ENCODE measurements at places on chromosomes 5 and 9.

DNA sequence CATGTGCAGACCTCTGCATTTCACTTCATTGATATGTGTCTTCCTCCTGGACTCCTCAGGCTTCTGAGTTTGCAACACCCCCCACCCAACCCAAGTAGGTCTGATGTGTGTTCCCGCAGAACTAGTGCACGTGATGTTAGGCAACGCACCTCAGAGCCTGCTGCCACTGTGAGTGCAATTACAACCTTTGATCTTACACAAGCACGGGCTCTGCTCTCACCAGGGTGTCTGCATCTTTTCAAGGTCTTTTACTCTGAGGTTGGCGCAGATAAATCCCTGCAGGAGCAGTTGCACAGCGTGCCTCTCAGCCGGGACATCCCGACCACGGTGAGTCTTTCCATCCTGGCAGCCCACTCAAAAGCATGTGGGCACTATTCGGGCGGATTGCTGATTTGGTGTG is 80.1 kb downstream of the EGFLAM start:
- DNase-seq = no peak

DNA sequence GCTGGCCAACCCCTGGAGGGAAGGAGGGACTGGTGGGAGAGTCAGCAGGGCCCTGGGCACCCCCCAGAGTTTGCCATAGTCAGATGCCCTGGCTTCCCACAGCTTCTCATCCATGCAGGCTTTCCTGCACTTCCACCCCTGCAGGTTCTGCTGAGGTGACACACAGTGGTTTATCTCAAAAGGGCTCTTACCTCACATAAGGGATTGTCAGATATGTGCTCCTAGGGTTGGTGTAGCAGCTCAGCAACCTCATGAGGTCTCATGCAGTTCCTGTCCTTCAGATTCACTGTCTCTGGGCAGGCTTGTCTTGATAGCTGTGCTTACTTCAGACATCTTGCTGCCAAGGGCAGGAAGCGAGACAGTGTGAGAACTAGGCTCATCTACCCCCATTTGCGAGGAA is 143.4 kb downstream of the KDM4C start:
- DNase-seq = no peak

DNA sequence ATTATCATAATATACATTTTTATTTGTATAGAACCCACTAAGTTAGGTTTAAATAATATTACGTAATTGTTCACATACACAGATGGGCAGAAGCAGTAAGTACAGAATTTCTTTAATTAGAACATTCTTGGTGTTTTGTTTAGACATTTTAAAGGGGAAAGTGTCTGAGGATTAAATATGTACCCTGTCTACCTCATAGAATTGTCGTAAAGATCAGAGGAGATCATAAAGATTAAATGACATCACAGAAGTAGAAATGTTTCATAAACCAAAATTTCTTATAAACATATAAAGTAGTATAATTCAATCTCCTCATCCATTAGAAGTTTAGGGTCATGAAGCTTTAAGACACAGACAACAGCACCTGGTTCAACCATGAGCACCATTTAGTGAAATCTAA is 20.1 kb downstream of the DEPDC1B start:
- no peak for DNase-seq

DNA sequence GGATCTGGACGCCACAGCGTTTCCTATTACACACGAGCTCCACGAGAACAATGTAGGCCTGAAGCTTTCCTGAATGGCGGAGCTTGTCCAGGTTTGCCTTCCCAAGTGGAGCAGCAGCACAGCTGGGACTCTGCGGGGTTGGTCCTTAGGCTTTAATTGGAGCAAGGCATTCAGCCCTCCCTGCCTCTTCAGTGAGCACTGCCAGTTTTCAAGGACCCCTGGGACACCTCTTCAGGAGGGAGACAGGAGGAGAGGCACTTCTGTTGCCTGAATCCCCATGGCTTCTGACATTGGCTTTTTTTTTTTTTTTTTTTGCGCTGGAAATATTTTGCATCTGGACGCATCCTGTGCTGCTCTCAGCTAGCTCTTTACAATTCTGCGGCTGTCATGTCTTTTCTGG is 179.4 kb downstream of the SEMA6A start:
- DNase-seq = no peak

GRCh38 chr9:83966209-83966582 is 13.8 kb downstream of the HNRNPK start:
- DNase-seq = no peak

GRCh38 chr5:64958757-64959391 is 190.1 kb downstream of the CWC27 start:
- DNase-seq = peak; percentile 37

DNA sequence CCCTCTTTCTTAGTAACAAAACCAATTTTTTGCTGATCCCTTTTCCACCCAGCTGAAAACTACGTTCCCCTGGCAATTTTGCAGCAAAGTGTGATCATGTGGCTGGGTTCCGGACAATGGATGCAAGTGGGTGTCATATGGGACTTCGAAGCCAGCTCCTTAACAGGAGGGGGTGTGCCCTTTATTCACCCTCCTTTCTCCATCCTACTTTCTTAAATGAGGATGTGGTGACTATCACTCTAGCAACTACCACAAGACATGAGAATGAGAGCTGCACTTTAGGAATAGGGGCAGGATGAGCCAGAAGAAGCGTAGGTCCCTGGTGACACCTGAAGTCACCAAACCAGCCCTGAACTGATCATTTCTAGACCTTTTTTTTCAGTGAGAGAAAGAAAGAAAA is 58.9 kb downstream of the IRF1 start:
- no peak for DNase-seq

GRCh38 chr5:179135006-179135405 is 74.8 kb downstream of the ZNF354C start:
- no peak for DNase-seq

DNA sequence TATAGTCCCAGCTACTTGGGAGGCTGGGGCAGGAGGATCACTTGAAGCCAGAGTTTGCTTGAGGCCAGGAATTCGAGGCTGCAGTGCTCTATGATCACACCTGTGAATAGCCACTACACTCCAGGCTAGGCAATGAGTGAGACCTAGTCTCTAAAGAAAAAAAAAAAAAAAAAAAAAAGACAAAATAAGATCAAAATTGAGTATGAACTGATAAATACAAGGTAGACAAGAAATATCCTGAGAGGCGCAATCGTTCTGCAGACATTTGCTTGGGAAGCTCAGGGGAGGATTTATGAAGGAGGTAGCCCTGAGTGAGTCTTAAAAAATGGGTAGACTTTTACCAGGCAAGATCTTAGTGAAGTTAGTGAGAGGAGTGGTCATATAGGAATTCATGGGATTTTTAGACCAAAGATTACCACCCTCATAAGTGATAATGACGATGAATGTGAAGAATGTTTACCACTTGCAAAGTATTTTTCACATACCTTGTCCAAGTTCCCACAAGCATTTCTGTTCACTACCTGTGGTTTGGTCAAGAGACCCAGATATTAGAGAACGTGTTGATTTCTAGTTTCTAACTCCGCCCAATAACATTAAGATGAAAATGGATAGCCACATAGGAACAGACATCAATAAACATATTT is 4.4 kb downstream of the PDCD1LG2 start:
- no peak for DNase-seq

DNA sequence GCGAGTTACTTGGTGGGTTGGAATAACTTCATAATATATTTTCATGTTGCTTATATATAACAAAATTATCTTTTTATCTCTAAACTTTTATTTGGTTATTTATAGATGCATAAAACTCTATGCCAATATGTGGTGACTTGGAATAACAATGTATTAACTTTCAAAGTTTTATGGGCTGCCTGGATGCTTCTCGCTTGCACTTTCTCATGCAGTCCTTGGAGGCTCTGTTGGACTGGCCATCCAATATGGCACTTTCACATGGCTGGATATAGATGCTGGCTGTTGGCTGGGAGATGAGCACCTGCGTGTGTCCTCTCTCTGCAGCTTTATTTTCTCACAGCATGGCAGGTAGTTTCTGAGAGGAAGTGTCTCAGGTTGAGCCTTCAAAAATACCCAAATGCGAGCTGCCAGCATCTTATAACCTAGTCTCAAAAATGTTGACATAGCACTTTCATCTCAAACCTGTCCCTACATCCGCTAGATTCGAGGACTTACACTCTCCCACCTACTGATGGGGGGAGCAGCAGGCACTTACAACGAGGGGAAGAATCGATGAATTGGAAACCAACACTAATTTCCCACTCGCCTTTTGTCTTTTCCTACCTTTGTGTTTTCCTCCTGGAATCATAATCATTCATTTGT is 48.3 kb upstream of the SMARCA2 start:
- no peak for DNase-seq

- DNase-seq = no peak
Observed at GRCh38 chr9:124125651-124125977, 114.0 kb downstream of the LHX2 start.

GRCh38 chr5:142151436-142152383 is 43.1 kb downstream of the NDFIP1 start:
- peak; percentile 62 for DNase-seq

GRCh38 chr9:14888875-14889274 is 21.4 kb downstream of the FREM1 start:
- no peak for DNase-seq

DNA sequence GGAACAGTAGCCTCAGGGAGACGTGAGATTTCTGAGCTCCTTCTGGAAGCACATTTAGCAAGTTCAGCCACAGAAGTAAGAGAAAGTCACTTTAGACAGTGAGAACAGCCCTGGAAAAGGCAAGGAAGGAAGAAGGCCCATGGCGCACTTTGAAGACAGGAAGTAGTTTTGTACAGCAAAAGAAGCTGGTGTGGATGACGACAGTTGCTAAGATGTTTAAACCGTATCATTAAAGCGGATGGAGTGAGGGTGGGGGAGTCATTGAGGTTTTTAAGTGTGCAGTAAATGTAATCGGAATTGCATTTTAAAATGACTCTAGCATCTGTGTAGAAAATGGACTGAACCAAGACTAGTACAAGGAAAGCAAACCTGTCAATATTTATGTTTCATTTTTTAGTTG is 15.3 kb upstream of the TRPM3 start:
- no peak for DNase-seq

GRCh38 chr9:38074441-38074961 is 5.5 kb upstream of the SHB start:
- peak; percentile 54 for DNase-seq

DNA sequence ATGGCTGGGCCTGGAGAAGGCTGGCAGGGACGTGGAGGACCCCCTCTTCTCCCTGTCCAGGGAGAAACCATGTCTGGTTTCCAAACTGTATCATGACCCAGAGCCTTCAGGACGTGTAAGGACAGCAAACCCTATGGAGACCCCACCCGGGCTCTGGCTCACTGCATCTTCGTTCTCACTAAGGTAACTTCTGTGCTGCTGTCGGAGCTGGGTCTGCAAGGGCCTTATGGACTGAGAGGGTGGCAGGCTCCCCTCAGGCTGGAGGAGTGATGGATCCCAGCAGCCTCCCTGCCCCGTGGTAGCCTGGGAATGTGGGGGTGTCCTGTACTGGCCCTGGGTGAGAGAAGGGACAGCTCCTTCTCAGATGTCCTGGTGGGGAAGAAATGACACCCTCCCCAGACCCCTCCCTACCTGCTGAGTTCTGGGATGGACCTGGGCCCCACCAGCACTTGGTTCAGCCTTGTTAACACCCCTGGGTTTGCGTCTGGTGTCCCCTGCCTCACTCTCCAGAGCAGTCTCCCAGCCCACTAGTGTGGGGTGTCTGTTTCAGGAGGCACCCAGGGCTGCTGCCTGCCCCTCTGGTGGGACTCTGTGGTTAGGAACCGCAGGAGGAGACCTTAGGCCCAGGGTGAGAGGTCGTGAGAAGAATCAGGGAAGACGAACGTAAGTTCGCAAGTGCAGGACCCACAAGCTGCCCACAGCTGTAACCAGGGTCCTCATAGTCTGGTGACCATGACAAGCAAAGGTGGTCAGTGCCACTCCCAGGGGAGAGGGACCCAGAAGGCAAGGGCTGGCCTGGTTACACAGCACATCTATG is 6.6 kb downstream of the SPATA31E1 start:
- no peak for DNase-seq

GRCh38 chr5:43561356-43561755 is 4.5 kb upstream of the PAIP1 start:
- DNase-seq = no peak

- no peak for DNase-seq
Observed at GRCh38 chr5:52814352-52815148, 26.8 kb downstream of the ITGA1 start.

Measured in left lung (tissue), 14 donors.